ENCODE measurements at places on chromosomes 16 and 17. TPM values are rescaled to one million over a fixed set of nuclear protein-coding genes. Genes with fewer than 3 reads are reported as not detected.

GRCh38 chr17:57396511-57396921, 140.2 kb downstream of the MSI2 start:
- no peak for DNase-seq

DNA sequence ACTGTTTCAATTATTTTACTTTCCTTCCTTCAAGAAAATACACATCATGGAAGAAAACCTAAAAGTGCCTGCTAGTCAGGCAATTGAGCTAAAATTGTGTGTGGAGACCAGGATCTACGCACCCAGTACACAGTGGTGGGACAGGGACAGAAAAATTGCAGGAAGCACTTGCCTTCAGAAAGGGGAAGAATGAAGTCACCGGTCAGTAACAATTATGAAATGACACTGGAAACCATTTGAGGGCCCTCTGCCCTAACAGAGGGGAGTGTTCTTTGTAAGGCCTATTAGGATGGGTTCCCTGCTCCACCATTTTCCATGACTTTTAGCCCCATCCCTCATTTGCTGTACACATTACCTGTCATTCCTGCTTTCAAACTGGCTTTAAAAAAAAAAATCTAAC, 4.5 kb upstream of the PHAF1 start:
- DNase-seq, result no peak

DNA sequence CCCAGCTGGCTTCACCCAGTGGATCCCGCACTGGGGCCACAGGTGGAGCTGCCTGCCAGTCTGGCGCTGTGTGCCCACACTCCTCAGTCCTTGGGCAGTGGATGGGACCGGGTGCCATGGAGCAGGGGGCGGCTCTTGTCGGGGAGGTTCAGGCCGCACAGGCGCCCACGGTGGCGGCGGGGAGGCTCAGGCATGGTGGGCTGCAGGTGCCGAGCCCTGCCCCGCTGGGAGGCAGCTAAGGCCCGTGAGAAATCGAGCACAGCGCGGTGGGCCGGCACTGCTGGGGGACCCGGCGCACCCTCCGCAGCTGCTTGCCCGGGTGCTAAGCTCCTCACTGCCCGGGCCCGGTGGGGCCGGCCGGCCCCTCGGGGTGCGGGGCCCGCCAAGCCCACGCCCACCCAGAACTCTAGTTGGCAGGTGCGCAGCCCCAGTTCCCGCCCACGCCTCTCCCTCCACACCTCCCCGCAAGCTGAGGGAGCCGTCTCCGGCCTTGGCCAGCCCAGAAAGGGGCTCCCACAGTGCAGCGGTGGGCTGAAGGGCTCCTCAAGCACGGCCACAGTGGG, 26.6 kb downstream of the CCDC42 start:
- no peak for DNase-seq

DNA sequence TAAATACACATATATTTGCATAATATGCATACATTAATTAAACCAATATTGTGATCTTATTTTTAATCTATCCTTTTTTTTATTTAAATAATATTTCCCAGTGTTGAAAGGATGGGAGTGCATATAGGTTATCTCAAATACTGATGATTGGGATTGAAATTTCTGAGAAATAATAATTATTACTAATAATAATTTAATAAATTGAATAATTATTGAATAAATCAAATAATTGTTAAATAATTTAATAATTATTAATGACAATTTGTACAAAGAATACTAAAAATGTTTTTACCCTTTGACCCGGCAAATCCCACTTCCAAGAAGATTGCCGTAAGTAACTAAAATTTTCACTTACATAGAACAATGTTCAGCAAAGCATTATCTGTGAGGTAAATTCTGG, 148.9 kb downstream of the ZNF18 start:
- no peak for DNase-seq

DNA sequence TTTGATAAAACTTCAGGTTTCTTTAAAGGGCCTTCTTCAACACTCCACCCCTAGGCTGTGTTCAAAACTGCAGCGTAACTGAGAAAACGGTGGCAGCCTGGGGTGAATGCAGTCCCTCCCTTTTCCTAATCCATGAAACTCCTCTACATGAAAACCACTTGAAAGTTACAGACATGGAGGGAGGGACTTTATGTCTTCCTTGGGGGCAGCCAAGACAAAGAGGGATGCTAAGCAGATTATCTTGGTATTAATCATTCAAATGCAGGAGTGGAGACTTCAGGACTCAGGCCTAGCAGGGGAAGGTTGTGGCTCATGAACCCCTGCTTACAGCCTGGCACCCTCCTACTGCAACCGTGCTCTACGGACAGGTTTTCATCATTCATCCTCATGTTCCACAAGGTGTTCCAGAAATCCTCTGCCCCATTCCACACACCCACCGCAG, 46.8 kb downstream of the RNF112 start:
- DNase-seq, result no peak

DNA sequence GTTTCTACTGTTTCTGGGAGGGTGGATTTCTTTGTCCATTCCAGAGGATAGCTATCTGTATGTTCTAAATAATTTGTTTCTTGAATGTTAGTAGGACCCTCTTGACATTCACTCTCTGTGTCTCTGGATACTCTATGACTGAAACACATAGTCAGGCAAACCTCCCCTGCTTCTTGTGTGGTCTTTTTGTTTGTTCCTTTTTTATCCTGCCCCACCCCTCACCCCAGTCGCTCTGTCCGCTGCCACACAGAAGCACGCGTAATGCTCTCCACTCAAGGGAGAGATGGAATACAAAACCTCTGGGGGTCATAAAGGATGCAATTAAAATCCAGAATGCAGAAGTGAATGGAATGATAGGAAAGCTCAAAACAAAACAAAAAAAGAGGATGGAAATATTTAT, 253.1 kb downstream of the RBFOX1 start:
- no peak for DNase-seq

MYH1 gene
- total RNA-seq, result not detected

PRCD gene
- 15.9 TPM for total RNA-seq

RNF222 gene
- total RNA-seq, result 0.15 TPM

All from OCI-LY7 (cell line).